ENCODE measurements at places on chromosomes 4 and X.

GRCh38 chrX:106612393-106612763 is 600 bp downstream of the RADX start:
- no peak for DNase-seq

DNA sequence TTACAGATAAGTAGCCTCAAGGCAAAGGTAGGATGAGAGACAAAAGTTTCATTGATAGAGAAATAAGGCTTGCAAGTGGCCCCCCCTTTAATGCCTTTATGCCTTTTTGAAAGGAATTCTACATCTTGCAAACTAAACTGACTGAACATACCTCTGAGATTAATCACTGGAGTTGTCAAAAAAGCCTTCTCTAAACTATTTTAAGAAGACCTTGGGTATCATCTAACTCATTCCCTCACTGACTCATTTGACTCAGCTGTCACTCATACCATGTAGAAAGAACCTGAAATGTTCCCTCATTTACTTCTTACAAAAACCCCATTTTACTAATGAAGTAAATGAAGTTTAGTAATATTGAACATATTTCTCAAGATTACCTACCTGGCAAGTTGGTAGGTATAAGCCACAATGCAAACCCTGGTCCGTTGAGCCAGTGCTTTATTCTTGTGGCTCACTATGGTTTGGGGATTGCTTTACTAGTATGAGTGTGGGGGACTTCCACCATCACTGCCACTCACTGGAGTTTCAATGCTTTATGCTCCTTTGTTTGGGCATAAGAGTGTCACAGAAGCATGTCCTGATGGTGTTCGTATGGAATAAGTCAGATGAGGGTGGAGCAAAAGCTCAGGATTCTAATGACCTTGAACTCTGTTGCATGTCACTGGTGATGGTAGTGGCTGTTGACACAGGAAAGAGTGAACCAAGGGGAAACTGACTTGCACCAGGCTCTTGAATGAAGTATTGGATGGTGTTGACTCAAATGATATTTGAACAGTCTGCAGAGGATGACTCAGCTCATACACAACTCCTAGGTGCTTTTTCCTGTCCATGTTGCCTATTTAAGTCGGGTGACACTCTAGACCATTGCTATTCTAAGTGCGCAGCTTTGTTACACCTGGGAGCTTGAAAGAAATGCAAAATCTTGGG is 305.5 kb upstream of the EMCN start:
- DNase-seq = no peak

DNA sequence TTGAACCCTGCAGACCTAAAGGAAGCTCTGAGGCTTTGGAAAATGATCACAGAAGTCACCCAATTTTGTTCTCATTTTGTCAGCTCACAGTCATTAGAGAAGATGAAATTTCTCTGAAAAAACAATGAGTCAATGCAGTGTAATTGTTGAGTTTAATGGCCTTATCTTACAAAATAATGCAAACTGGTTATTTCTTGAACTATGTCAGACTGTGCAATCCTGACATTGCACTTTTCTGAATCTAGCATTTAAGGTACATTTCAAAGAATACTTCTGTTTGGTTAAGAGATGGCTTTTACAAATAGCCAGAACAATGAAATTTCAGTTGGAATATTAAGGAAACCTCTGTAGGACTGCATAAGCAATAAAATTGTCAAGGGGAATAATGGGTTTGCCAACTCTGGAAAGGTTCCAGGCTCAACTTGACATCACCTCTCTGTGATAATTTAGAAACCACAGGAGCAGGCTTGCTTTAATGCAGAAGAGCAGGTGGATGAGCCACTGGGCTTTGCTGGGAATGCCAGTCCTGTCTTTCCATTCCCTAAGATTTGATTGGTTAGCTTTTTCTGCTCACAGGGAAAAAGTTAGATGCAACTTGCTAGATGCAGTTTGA is 222.8 kb downstream of the FRMPD4 start:
- DNase-seq = no peak

- DNase-seq = no peak
Observed at GRCh38 chr4:25112366-25112994, 47.8 kb downstream of the SEPSECS start.
